Stimulated activated CD4-positive, alpha-beta T cell treated with anti-CD3 and anti-CD28 coated beads, TNF-alpha, amount 100 ng/mL, for 1 hour (primary cell): ENCODE measurements at places on chromosomes 12 and 14.

DNA sequence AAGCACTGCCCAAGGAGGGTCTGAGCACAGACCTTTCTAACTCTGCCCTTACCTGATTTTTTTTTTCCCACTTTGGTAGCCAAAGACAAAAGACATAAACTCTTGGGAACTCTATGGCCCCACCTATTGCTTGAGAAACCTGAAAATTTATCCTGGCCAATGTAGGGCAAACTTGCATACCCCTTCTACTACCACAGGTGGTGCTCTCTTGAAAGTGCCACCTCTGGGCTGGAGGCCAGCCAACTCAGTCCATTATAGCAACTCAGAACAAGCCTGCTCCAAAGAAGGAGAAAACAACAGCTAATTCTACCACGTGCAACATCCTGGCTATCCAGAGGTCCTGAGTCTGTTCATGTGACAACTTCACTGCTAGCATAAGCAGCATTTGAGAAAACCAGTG, 55.7 kb upstream of the ABCD2 start:
- DNase-seq, result no peak

- no peak for DNase-seq
These were observed 66.7 kb downstream of the AACS start for GRCh38 chr12:125131958-125132357.

- no peak for DNase-seq
These were observed 374.2 kb downstream of the BCL11B start for GRCh38 chr14:98897605-98898309.

GRCh38 chr12:49891012-49891411, 12.7 kb downstream of the FAIM2 start:
- no peak for DNase-seq

- DNase-seq, result no peak
These were observed 4.3 kb downstream of the RIMBP2 start for GRCh38 chr12:130711756-130712155.

- DNase-seq, result no peak
These were observed 1077.4 kb upstream of the ATXN7L3B start for GRCh38 chr12:73460212-73460611.

- no peak for DNase-seq
These were observed 66.0 kb upstream of the ACTN1 start for GRCh38 chr14:69044965-69045555.

- peak; percentile 53 for DNase-seq
These were observed 106.6 kb downstream of the PRICKLE1 start for GRCh38 chr12:42482748-42483520.

GRCh38 chr12:25759752-25760151, 198.7 kb upstream of the RASSF8 start:
- no peak for DNase-seq

- no peak for DNase-seq
These were observed 79.4 kb downstream of the TBX3 start for GRCh38 chr12:114604606-114605005.

GRCh38 chr12:30700216-30700900, 4.7 kb upstream of the IPO8 start:
- no peak for DNase-seq

- no peak for DNase-seq
These were observed 28.4 kb downstream of the SLC6A12 start for GRCh38 chr12:185576-185955.
